ENCODE measurements at places on chromosomes 6 and 20.

- no peak for DNase-seq
These were observed 161.8 kb downstream of the DLL1 start for GRCh38 chr6:170128811-170129681.

DNA sequence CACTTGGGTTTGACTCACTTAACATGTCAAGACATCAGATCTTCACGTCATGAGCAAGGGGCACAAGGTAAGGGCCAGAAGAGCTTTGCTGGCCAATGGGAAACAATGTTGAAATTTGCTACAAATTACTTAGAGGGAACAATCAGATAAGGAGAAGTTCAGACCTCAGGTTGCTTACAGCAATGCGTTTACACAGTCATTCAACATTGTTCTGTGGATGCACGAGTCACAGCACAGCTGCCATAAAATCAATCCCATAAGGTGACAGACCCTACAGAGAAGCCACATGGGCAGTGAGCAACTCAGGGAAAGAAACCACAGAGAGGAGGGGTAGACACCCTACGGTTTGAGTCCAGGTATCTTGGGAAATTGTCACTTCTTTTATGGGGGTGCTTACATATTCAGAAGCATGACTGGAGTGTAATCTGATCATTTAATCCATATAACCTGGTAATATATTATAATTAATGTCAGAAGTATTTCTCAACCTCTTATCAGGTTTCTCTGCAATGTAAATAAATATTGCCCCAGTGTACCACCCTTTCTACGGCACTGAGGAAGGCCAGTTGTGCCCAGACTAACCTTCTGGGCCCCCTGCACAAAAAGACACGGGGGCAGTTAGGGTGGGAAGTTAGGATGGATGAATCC, 2.3 kb upstream of the SLC22A2 start:
- no peak for DNase-seq

- no peak for DNase-seq
These were observed 100.5 kb upstream of the STXBP5 start for GRCh38 chr6:147103694-147104093.

- DNase-seq = no peak
These were observed 3.2 kb upstream of the RPP21 start for GRCh38 chr6:30341728-30342127.

DNA sequence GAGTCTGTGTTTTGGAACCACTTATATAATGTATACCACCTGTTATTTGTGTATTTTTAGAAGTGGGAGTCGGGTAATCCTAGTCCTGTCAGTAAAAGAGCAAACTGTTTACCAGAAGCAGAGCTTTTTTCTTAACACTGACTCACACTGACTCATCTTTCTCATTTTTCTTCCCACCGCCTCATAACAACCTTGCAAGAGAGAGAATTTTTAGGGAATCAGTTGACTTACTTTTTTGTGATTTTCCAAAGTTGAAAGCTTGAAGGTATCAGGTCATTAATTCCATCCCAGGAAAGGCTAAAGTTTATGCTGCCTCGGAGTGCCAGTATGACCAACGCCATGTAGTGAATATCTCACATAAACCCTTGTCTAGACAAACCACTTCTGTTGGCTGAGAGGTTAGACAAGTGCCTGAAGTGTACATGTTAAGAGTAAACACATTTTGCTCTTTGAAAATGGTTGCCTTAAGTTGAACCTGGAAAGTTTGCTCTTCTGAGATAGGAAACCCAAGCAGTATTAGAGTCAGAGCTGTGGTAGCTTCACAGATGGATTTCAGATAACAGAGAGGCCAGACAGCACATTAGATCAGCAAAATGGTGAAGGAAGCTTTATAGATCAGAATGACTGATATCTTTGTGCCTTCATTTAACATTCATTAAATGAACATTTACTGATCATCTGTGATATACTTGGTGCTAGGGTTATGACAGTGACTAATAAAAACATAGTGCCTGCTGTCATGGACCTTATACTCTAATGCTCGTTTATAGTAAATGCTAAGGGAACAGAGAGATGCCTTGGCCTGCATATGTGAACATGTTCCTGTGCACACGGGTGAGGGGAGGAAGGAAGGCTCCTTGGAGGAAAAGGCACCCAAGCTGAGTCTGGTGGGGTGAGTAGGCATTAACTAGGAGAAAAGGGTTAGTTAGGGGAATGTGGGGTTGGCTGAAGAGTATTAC, 29.1 kb upstream of the PKIG start:
- DNase-seq = peak; percentile 81

GRCh38 chr6:94362061-94362864, 942.9 kb upstream of the EPHA7 start:
- DNase-seq = no peak

- DNase-seq = no peak
These were observed 273.9 kb upstream of the THEMIS start for GRCh38 chr6:128174724-128175123.

DNA sequence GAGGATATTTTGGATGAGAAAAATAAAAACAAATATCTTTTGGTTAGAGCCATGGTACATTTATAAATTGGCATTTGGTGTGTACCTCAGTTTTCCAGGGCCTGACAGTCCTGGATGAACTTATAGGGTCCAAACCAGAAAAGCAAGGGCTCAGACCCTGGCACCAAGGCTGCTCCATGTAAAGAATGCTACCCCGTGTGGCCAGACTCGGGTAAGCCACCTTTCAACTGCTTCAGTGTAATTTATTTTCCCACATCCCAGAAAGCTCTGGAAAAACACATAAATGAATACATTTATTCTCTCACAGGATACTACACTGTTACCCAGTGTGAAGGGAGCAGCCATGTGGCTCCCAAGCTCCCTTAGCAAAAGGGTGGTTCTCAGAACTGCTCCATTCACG, 13.8 kb downstream of the MRPL14 start:
- DNase-seq = peak; percentile 56

DNA sequence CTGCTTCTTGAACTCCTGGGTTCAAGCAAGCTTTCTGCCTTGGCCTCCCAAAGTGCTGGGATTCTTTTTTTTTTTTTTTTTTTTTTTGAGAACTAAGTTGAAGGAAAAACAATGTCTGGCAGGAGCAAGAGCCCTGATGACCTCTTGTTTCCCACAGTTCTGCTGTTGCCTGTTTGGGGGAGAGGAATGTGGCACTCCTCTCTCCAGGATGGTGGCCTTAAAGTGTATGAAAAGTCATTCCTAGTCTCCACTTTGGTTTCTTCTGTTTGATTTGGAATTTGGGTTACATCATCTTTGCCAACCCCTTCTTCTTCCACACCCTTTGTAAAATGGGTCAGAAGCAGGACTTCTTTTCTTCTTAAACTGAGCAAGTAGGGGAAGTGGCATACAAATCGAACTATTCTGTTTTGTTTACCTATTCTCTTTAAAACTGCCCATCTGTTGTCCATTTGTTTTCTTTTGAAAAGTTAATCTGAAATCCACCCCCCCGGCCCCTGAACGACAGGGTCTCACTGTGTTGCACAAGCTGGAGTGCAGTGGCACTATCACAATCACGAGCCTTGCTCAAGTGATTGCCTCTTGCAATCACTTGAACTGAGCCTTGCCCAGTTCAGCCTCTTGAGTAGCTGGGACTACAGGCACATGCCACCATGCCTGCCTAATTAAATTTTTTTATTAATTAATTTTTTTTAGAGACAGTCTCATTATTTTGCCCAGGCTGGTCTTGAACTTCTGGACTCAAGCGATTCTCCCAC, 11.3 kb downstream of the CARMIL1 start:
- no peak for DNase-seq

- no peak for DNase-seq
These were observed 41.9 kb downstream of the SYCP2 start for GRCh38 chr20:59891581-59891980.

DNA sequence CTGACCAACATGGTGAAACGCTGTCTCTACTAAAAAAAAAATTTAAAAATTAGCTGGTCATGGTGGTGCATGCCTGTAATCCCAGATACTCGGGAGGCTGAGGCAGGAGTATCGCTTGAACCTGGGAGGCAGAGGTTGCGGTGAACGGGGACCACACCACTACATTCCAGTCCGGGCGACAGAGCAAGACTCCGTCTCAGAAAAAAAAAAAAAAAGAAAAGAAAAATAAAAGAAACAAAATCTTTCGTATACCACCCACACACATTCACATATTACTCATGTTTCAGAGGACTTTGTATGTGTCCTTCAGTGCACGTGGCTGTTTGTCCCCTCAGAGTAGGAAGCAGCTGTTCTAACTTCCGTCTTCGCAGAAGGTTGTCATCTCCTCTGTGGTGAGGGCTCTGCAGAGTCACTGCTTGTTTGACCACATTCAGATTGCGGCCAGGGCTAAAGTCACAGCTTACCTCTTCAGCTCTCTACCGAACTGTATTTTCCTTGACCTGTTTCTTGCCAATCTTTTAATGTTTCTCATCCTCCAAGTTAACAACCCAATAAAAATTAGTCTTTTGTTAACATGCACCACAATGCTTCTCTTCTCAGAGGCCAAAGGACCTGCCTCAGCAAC, 36.6 kb upstream of the HIVEP1 start:
- no peak for DNase-seq

DNA sequence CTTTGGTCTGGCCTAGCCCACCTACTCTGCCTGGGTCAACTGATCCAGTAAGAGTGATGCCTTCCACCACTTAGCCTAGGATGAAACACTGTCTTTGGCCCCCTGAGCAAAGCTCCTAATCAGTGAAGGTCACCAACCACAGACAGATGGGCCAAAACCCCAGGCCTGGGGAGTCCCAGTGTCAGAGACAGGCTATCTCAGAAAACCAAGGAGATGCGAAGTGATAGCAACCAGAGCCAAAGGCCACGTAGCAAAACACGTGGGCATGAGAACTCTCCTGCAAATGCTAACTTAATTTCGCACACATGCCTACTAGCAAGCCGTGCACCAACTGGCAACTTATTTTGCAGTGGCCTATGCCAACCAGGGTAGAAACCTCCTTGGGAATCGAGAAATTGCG, 29.1 kb downstream of the AGPAT4 start:
- DNase-seq = no peak

- peak; percentile 62 for DNase-seq
These were observed 101.9 kb upstream of the NUP153 start for GRCh38 chr6:17808609-17809008.

- no peak for DNase-seq
These were observed 796.7 kb downstream of the DHX35 start for GRCh38 chr20:39758876-39759275.

Data from dermis blood vessel endothelial cell (primary cell).